AG08395 (cell line): ENCODE measurements at places on chromosomes 1 and 21.
A peak's percentile ranks its signal among the peaks of the same experiment; 100 is the strongest.

GRCh38 chr1:85936470-85936869 lies 220.1 kb downstream of the COL24A1 start:
- DNase-seq: no peak

- peak; percentile 77 for DNase-seq
Measured at GRCh38 chr1:14939527-14940284, 213.8 kb upstream of the TMEM51 start.

DNA sequence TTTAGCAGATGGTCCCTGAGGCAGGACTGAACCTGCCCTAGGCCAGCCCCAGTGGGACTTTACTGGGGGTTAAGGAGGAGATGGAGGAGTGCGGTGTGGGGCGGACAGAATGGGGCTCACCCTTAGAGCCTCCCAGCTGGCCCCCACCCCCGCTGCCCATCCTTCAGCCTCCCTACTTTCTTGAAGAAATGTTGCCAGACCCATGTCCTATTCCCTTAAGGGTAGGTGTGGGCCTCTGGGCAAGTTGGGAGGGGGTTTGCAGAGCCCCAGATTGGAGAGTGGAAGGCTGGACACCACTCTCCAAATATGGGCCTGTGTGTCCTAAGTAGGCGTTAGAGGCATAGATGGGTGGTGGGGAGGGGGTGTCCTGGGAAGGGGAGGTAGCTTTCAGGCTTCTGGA lies 19.2 kb upstream of the EPS8L3 start:
- DNase-seq: no peak

GRCh38 chr1:159944623-159945455 lies 574 bp downstream of the IGSF9 start:
- no peak for DNase-seq

DNA sequence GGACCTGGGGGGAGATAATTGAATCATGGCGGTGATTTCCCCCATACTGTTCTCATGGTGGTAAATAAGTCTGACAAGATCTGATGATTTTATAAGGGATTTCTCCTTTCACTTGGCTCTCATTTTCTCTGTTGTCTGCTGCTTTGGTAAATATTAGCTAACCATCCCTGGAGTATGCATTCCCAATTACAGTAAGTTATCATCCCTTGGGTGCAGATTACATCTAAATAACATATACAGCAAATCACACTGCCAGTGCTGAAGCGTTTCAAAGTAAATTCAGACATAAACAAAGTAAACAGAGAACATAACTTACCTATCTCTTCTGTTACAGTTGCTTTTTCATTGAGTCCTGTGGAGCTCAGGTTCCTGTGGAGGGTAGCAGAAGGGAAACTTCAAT lies 38.6 kb upstream of the IGSF3 start:
- DNase-seq: no peak

DNA sequence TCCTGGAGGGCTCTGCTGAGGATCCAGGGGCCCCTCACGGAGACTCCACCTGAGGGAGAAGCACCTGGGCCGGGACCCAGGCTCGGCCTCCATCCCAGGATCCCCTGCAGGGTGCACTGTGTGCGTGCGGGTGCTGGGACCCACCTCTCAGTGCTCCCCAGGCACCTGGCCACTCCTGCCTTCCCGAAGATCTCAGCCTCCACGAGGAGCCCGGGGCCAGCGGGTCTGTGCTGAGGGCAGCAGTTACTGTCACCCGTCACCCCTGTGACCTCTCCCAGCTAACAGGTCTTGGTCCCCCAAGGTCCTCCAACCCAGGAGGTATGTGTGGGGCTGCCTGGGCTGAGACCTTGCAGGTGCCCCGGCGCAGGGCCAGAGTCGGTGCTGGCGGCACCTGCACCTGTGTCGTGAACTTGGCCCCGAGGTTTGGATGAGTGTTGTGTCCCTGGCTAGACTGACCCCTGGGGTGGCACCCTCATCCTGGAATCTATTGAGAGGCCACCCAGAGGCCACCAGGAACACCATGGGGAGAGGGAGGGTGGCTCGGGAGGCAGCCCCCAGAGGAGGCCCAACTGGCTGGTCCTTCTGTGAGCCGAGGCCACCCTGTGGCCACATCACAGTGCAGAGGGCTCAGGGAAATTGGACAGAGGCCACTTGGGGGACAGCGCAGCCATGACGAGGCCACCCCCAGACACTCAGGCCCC lies 17.7 kb downstream of the MORN1 start:
- DNase-seq: no peak

DNA sequence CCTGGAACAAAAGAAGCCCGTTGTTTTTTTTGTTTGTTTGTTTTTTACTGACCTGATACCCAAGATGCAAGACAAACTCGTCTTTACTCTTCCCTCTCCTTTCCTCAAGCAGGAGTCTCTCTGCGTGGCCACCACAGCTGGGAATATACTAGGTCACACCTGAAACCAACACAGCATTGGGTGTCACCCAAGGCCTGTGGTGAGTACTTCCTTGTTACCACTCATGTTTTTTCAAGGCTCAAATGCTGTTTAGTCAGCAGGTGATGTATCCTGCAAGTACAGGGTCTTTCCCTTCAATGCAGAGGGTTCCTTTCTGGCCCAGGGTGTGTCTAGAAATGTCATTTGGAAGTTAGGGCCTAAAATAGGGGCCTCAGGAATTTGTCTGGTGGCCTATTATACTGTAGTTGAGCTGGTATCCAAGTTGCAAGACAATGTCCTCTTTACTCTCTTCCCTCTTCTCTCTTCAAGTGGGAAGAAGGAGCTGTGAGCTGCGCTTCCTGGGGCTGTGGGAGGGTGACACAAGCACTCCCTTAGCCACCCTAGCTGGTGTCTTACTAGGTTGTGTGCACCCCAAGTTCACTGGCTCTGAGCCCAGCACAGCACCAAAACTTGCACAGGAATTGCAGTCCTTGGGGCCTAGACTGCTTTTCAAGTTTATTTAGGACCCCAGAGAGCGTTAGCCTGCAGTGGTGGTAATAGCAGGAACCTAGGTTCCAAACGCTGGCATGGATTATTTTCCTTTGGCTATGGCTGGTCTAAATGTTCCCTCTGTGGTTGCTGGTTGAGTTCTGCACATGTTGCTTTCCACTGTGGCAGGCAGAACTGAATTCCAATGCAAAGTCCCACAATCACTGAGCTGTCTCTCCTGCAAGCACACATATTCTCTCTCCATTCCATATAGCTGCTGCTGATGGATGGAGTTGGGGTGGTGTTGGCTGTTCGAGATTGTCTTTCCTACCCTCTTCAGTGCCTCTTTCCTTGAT lies 91.4 kb upstream of the LYPLAL1 start:
- no peak for DNase-seq

DNA sequence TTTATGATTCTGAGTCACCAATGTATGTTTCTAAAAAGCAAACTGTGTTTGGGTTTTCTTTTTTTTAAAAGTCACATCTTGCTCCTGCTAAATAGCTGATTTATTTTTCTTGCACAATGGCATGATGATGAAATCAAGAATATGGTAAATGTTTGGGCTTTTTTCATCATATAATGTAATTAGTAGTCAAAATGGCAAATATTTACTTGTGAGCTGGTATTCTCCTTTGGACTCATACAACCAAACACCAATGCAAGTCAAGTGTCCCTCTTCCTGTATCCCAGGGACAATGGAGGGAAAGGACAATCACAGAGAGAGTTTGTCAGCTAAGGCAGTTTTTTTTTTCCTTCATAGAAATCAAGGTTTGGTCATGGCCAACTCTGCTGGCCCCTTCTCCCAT lies 94.6 kb upstream of the RALGPS2 start:
- DNase-seq: no peak

GRCh38 chr1:155077346-155077745 lies 1.3 kb upstream of the EFNA3 start:
- no peak for DNase-seq

GRCh38 chr1:64082459-64082858 lies 121.0 kb upstream of the UBE2U start:
- DNase-seq: peak; percentile 64

DNA sequence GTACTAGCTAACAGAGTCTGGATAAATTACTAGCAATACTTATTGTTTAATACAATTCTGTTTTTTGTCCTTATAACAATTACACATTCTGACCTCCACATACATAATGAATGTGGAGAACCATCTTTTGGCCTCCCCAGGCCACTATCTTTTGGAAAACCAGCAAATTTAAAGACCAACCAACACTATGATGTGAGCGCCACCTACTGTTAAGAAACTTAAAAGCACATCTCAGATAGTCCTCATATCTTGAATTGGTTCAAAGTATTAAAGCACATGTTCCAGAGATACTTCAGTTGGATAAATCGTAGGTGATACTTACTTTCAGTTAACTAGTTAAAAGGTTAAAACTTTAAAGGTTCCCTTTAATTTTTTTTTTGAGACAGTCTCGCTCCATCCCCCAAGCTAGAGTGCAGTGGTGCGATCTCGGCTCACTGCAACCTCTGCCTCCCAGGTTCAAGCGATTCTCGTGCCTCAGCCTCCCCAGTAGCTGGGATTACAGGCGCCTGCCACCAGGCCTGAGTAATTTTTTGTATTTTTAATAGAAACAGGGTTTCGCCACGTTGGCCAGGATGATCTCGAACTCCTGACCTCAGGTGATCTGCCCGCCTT lies 29.3 kb upstream of the USP1 start:
- peak; percentile 72 for DNase-seq

DNA sequence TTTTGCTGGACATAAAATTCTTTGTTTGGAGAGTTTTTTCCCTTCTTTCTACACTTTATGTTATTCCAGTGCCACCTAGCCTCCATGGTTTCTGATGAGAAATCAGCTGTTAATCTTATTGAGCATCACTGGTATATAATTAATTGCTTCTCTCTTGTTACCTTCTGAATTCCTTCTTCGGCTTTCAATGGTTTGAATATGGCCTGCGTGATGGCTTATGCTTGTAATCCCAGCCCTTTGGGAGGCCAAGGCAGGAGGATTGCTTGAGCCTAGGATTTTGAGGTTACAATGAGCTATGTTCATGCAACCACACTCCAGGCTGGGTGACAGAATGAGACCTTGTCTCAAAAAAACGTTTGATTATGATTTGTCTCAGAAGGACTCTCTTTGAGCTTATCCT lies 13.0 kb upstream of the CNIH4 start:
- DNase-seq: no peak

DNA sequence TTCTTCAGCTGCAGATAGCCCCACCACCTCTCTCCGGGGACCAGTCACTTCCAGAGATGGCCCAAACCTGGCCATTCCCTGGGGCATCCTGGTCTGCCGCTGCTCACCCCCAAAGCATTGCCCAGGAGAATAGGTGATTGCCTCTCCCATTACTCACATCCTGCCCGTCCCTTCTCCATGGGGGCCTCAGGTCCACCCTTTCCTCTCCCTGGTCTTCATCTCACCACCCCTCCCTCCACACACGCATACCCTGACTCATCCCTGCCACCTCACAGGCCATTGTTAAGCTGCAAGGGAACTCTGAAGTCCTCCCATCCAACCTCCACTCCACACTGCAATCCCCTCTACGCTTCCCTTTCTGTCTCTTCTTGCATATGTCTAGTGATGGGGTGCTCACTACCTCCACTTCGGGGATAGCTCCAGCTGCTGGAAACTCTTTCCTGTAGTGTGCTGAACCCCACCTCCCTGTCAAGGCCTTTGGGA lies at the start of gene PLEKHG5:
Gene PLEKHG5, minus strand, starts transcription at position 188 of the 483 bp plus-strand sequence. CDS start 14,096 bp downstream, outside the sequence.
- DNase-seq: peak; percentile 69

GRCh38 chr1:211581526-211581925 lies 2.6 kb upstream of the SLC30A1 start:
- peak; percentile 62 for DNase-seq

DNA sequence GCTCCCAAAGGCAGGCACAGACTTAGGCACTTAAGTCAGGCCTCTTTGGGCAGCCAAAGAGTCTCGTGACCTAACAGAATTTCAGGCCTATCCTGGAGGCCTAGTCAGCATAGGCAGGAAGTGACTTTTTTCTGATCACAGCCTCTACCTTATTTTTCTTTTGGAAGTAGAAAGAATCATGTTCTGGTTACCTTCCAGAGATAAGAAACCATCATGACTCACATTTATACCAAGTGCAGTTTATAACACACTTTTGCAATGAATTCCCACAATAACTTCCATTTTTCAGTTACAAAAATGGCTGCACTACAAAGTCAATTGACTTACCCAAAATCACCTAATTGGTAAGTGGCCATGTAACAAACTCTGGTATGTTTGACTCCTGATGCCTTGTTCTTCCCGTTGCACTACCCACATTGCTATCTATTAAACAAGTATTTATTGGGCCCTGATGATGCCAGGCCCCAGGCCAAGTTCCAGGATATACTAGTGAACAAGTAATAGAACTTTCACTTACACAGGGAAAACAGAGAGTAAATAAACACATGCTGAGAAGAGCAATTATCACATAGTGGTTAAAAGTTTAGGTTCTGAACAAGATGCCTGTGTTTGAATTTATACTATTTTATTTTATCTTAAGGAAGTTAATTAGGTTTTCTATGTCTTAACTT lies 74.3 kb downstream of the SH3GLB1 start:
- DNase-seq: no peak

- no peak for DNase-seq
Measured at GRCh38 chr21:38753114-38753513, 52.6 kb upstream of the ETS2 start.

DNA sequence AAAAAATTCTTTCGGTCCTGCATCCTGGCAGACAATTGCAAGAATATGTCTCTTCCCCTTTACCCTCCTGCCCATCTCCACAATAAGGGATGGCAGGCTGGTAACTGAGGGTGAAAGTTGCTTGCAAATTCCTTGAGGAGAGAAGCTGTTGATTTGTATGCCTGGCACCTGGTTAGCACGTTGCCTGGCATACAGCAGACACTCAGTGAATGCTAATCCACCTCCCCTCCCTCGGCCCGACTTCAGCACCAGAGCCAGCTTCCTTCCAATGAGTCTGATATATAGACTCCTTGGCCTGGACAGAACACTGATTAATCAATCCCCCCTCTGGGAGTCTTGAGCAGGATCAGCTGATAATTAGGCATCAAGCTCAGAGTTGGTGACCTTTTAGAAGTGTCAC lies 39.1 kb downstream of the KCNC4 start:
- no peak for DNase-seq

- no peak for DNase-seq
Measured at GRCh38 chr1:47781171-47781959, 215.8 kb downstream of the TRABD2B start.

DNA sequence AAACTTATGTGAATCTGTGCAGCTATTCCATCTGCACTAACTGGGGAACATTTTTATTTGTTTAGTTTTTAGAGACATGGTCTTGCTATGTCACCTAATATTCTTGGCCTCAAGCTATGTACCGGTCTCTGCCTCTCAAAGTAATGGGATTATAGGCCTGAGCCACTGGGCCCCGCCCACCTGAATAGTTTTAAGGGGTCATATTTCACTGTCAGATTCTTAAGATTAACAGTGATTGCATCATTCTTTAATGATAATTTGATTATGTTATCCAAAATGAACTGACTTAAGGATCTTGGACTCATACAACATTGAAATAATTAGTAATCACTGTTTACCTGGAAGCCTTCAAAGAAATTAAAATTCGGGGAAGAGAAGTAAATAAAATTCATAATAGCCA lies 12.6 kb upstream of the KLF18 start:
- no peak for DNase-seq

GRCh38 chr1:15390667-15391066 lies 19.0 kb upstream of the EFHD2 start:
- DNase-seq: no peak

DNA sequence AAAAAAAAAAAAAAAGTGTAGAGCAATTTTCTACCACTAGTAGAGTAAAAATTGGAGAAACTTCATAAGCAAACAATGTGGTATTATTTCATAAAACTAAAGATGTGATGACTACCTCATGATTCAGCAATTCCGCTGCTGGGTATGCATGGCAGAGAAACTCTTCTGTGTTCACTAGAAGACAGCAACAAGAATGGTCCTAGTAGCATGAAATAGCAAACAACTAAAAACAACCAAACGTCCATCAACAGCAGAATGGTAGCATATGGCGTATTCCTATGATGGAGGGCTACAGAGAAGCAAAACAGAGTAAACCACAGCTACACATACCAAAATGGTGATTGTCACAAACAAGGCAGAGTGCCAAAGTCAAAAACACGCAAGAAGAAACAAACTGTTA lies 18.9 kb downstream of the HTR1D start:
- peak; percentile 78 for DNase-seq
